AG09319 (cell line): ENCODE measurements at places on chromosomes 16 and 17.
A peak's percentile ranks its signal among the peaks of the same experiment; 100 is the strongest.

GRCh38 chr17:77429969-77430752 is 289.4 kb downstream of the SEC14L1 start:
- peak; percentile 98 for DNase-seq

DNA sequence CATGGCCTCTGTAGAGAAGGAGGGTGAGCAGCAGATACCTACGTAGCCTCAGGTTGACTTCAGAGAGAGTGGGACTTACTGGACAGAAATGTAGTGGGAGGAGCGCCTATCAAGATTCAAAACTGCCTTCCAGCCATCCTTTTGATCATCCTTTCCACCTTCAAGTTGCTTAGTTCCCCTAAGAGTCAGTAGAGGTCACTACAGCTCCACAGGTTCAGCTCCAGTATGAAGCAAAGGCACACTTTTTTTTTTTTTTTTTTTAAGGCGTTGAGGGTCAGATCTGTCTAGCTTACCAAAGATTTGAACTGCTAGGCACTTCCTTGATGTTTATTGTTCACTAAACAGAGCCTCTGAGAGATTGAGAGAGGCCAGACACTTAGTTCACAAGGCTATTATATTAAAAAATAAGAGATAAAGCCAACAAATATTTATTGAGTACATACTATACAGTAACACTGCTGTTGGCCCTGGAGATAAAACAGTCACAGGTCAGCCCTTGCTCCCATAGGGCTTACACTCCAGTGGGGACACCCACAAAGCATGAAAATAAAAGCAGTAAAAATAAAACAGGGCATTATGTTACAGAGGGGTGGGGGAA is 3.1 kb downstream of the RNF227 start:
- peak; percentile 56 for DNase-seq

DNA sequence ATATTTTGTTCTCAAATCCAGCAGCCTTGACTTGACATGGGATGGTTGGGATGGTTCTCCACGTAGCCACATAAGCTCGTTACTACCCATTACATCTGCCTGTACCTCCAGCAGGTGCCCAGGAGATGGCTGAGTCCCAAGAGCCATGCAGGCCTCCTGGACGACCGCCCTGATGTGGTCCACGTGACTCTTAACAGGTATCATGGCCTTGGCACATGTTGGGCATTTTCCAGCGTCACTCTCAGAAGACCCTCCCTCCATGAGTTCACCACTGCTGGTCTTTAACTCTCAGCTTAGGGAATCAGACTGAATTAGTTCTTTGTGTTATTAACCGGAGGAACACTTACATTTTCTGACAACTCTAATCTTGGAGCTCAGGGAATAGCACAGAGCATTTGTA is 161.5 kb downstream of the CDH13 start:
- DNase-seq, result no peak

GRCh38 chr17:28715217-28715616 is 2.5 kb downstream of the RAB34 start:
- DNase-seq, result no peak

DNA sequence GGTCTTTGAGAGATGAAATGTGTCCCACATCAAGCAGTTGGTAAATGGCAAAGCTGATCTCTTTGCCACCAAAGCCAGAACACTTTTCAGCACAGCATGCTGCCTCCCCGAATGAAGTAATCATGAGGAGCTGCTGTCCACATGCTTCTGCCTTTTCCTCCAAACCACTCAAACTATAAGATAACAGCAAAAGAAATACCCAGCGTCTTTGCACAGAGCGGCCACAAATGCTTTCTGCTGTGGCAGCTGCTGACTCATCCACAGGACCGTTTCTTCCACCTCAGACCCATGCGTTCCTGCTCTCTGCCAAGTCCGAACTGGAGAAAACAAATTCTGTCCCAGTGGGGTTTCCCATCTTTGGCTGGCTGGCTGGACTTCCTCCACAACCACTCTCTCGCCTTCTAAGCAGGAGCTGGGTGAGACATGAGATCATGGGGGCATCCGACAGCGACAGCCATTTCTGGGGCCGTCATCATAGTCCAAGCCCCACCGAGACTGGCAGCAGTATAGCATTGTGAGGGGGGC is 27.1 kb downstream of the TBC1D3B start:
- no peak for DNase-seq

GRCh38 chr16:79379095-79379494 is 221.4 kb downstream of the MAF start:
- DNase-seq, result no peak

- no peak for DNase-seq
Observed at GRCh38 chr17:34981538-34982241, 1.4 kb downstream of the LIG3 start.
